ENCODE measurements at places on chromosomes 1 and 21. TPM values are rescaled to one million over a fixed set of nuclear protein-coding genes. Genes with fewer than 3 reads are reported as not detected.
A peak's percentile ranks its signal among the peaks of the same experiment; 100 is the strongest.

CAPN2 gene
- 171 TPM for total RNA-seq

- peak; percentile 54 for ATAC-seq
These were observed at the start of gene WNT2B for GRCh38 chr1:112508278-112509004. WNT2B (plus strand) TSS chr1:112508965; CDS start chr1:112509263, 298 bp downstream.

MROH7 gene
- 0.68 TPM for total RNA-seq

DNA sequence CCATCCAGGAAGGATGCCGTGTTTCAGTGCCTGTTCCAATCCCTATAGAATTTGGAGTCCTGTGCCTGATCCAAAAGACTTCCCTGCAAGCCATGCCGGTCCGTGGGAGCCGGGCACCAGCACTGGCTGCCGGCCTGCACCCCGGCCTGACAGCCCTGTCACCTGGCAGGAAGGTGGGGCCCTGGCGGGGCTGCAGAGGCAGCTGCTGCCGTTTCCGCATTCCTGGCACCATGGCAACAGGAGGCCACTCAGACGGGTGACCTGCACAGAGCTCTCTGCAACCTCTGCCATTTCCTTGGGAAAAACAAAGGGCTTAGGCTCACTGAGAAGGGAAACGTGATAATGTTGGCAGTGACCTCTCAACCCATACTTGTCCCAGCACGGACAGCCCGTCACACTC is 63.2 kb upstream of the TMEM51 start:
- peak; percentile 93 for ATAC-seq

GRCh38 chr1:155947741-155948140 is 6.3 kb downstream of the RXFP4 start:
- ATAC-seq = no peak

DNA sequence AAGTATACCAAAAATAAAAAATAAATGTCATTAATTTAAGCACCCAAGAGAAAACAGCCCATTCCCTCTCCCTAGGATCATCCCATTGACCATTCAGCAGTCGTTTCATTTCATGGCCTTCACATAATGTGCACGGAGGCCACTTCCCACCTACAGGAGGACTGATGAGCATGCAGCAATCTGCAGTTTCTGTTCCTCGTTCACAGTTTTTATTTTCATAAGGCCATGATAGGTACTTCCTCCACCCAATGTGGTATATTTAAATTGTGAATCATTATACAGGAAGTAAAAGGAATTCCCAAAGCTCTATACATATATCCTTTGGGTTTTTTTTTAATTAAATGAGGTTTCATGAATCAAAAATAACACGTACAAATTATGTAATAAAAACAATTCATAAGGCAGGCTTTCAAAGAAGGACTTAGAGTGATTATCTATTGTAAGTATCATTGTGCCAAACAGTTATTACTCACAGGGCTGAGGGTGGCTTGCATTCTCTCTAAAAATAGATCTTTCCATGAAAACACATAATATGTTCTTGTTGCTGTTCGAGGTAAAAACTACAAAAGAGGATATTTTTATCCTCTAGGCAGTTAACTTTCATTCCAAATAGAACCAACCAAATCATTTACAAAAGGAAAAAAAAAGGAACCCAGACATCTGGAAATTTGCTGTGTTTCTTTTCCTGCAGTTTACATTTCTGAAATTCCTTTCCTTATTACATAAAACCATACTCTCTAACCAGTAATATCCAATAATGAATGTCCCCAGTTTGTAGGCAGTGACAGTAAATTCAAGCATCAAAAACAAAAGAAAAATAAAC is 27.5 kb upstream of the SLC44A3 start:
- peak; percentile 89 for ATAC-seq

GRCh38 chr1:24387636-24388175 is 25.9 kb downstream of the STPG1 start:
- no peak for ATAC-seq

- no peak for ATAC-seq
These were observed 45.4 kb downstream of the KCND3 start for GRCh38 chr1:111943846-111944749.

GRCh38 chr1:22121421-22121911 is 21.4 kb downstream of the WNT4 start:
- no peak for ATAC-seq

NKAIN1 gene
- total RNA-seq = 0.92 TPM

GDAP2 gene
- 17.4 TPM for total RNA-seq

GSTM5 gene
- 0.36 TPM for total RNA-seq

OPTC gene
- total RNA-seq = not detected

CFHR4 gene
- total RNA-seq = not detected
